Activated effector memory CD4-positive, alpha-beta T cell treated with Interleukin-2 at 50 U/mL for 16 hours (primary cell): ENCODE measurements at places on chromosomes 7 and 10.

GRCh38 chr10:18879284-18879683 lies 169.3 kb upstream of the MALRD1 start:
- no peak for DNase-seq

- no peak for DNase-seq
These were observed 168.5 kb downstream of the TEX36 start for GRCh38 chr10:125514206-125515162.

DNA sequence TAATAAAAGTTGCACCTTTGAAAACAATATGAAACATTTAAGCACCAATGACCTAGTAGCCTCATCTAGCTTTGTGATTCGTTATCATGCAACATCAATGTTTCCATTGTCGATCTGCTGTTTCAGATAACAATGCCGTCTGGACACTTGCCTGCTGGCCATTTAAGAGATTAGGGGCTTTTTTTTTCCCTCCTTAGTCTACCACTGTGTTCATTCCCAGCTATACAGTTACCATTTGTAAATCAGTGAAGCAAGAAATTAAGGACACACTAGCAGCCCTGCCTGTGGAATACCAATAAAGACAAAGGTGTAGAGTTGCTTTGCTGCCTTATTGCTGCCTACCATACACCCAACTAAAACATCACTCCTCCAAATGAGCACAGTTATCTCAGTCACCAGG lies 37.6 kb upstream of the MYO3A start:
- no peak for DNase-seq

GRCh38 chr10:14332903-14333302 lies 2.2 kb upstream of the FRMD4A start:
- no peak for DNase-seq

GRCh38 chr10:30591249-30591670 lies 38.3 kb downstream of the LYZL2 start:
- peak; percentile 15 for DNase-seq

GRCh38 chr10:89346405-89347254 lies 18.8 kb downstream of the IFIT3 start:
- DNase-seq = no peak

GRCh38 chr7:111682588-111683340 lies 120.5 kb upstream of the IMMP2L start:
- no peak for DNase-seq

- no peak for DNase-seq
These were observed 65.9 kb downstream of the CLIP2 start for GRCh38 chr7:74355091-74355490.

DNA sequence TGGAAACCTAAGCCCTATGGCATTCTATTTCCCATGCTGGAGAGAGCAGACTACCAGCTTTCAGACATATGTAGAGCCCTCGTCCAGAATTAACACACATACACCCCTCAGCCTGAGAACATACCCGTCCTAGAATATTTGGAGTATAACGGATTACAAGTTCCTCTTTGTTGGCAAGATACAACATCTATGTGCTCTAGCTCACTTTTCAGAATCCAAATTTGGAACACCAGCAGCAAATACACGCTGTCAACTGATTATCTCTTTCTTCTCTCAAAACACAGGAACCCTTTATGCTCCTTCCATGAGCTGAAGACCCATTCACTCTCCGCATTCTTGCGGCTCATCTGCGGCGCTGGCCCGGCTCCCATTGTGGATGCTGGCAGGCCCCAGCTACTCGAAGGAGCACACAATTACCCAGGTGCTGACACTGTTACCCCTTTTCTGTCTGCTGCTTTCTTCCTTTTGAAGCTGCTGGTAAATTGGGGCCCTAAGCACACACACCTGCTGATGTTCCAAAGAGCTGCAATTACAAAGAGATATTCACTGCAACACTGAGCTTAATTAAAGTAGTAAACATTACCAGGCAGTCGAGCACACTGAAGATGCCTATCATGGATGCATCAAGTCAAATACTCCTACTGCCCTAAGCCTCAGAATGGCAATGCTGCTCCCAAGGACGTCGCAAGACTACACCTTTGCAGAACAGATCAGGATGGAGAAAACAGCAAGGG lies 70.0 kb downstream of the VOPP1 start:
- no peak for DNase-seq

- DNase-seq = no peak
These were observed 11.0 kb downstream of the ZMIZ1 start for GRCh38 chr10:79079490-79080355.

GRCh38 chr10:123132576-123133477 lies 2.9 kb upstream of the HMX3 start:
- peak; percentile 70 for DNase-seq

DNA sequence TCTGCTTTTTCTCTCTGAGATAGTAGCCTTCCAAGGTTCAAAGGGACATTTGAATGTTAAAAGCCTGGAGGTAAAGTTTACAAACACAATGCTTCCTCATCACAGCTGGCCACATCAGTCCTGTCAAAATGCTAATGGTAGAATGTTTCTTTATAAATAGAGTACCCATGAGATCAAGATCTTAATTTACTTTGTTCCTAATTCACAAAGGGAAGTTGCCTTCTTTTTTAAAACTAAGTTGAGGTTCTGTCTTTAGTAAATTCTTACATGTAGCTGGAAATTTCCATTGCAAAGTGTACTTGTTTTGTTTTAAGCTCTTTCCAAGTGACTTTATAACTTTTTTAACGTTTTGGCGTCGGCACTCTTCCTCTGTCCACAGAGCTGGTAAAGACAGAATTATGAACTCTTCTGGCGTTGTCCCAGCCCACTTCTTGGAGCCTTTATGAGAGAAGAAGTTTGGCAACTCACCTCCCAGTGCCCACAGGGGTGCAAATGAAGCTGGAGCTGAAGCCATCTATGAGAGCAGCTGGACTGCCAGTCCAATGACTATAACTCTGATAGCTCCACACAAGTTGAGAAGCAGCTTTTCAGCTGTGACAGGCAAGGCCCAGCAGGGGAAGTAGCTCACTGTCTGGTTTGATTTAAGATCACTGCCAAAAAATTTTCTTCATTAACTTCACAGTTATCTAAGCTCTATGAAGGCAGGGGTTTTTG lies 23.3 kb downstream of the FZD1 start:
- no peak for DNase-seq

- DNase-seq = no peak
These were observed 2.4 kb upstream of the PTPRE start for GRCh38 chr10:127904311-127905000.

DNA sequence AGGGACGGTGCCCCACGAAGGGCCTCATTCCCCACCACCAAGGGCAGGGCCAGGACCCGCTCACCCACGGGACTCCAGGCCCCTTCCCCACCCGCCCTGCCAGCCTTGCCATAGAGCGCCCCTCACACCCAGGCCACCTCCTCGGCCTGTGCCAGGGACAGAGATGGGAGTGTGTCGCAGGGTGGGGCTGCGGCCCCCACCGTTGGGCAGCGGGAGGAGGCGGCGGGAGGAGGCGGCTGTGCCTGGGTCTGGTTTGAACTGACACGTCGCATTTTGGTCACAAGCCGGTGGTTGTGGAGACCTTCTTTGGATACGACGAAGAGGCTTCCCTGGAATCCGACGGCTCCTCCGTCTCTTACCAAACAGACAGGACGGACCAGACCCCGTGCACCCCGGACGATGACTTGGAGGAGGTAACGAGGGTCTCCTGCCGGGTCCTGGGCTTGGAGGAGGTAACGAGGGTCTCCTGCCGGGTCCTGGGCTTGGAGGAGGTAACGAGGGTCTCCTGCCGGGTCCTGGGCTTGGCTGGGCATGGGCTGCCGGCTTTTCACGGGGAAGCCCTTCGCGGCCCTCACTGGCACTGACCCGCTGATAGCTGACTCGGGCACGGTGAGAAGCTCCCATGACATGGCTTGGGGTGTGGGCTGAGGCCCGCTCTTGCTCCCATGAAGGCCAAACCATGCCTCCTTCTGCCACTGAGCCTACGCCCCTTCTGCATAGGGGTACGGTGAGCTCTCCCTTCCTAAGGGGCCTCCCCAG lies 46.4 kb upstream of the DPYSL4 start:
- no peak for DNase-seq

GRCh38 chr10:7315906-7316305 lies 94.9 kb downstream of the SFMBT2 start:
- DNase-seq = no peak

DNA sequence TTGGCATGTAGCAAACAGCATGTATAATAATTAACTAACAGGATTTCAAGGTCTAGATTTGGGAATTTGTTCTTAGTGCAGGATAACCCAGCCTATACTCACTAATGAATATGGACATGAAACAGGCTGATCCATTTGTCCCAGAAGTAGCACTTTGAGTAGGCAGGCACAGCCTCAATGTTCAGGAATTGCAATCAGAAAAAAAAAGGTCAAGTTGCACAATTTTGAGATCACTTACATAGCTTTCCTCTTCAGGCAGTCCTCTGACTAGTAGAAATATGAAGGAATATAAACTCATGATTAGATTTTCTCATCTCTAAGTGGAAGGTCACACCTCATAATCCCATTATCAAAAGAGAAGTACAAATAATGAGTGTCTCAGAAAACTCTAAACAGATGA lies 921.4 kb upstream of the CELF2 start:
- DNase-seq = no peak

- DNase-seq = no peak
These were observed 83.1 kb upstream of the EGR2 start for GRCh38 chr10:62899311-62899710.

DNA sequence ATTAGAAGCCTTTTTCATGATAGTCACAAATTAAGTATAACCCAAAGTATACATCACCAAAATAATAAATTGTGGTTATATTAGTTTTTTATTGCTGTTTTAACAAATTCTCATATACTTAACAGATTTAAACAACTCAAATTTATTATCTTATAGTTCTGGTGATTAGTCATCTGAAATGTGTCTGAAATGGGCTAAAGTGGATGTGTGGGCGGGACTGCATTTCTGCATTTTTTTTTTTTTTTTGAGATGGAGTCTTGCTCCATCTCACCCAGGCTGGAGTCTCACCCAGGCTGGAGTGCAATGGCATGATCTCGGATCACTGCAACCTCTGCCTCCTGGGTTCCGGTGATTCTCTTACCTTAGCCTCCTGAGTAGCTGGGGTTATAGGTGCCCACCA lies 891.5 kb upstream of the CELF2 start:
- no peak for DNase-seq

GRCh38 chr10:51399840-51400239 lies 299.6 kb downstream of the CSTF2T start:
- DNase-seq = no peak
